ENCODE measurements at places on chromosomes 3 and 15.
A peak's percentile ranks its signal among the peaks of the same experiment; 100 is the strongest.

- no peak for DNase-seq
Observed at GRCh38 chr3:197949191-197949777, 706 bp upstream of the RPL35A start.

DNA sequence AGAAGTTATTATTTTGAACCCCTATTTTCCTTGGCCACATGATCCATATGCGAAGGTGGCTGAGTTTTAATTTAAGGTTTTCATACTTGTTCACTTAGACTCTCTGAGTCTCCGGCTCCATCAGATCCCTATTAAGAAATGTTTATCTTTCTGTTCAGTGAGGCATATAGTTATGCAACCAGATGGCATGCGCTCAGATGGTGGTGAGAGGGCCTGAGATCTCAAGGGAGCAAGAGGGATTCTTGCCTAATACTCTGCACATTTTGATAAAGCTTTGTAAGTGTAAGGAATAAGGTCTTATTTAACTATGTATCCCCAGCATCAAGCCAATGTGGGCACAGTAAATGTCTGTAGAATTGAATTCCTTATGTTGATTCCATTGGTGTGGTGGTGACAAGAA, 78.9 kb upstream of the DPH6 start:
- DNase-seq = peak; percentile 85

DNA sequence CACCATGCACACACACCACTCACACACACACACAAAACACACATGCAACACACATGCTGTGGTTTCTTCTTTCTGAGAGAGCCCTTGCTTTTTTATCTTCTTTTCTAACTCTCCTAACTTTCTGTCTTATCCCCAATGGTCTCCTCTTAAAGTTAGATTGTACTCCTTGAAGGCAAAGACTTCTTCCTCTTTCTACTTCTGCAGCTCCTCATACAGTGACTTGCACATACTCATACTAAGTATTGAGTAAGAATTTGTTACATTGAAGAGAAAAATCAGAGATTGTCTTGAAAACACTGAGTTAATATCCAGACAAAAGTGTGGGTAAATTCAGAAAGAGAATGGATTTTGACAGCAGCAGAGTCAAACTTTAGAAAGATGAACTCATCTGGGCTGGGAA, 64.4 kb downstream of the GTPBP8 start:
- DNase-seq = no peak

GRCh38 chr15:79736435-79737000, 160.3 kb downstream of the MTHFS start:
- peak; percentile 9 for DNase-seq

DNA sequence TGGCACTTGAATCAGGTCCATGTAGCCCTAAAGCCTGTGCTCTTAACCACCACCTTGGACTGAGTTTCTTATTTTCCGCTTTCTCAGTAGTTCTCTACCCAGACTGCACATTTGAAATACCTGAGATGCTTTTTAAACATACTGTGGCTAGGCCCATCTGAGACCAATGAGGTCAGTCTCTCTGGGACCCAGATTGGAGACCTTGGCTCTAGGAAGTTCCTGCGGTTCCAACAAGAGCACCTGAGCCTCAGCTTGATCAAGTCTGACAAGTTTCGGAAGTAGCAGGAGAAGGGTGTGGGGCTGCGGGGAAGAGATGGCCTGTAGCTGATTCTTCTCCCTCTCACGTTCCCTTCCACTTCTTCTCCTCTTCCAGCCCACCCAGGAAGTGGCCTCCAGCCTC, 11.5 kb upstream of the TSEN2 start:
- no peak for DNase-seq

GRCh38 chr3:194300382-194300758, 50.8 kb downstream of the CPN2 start:
- no peak for DNase-seq
